ENCODE measurements at places on chromosomes 3 and 15.

DNA sequence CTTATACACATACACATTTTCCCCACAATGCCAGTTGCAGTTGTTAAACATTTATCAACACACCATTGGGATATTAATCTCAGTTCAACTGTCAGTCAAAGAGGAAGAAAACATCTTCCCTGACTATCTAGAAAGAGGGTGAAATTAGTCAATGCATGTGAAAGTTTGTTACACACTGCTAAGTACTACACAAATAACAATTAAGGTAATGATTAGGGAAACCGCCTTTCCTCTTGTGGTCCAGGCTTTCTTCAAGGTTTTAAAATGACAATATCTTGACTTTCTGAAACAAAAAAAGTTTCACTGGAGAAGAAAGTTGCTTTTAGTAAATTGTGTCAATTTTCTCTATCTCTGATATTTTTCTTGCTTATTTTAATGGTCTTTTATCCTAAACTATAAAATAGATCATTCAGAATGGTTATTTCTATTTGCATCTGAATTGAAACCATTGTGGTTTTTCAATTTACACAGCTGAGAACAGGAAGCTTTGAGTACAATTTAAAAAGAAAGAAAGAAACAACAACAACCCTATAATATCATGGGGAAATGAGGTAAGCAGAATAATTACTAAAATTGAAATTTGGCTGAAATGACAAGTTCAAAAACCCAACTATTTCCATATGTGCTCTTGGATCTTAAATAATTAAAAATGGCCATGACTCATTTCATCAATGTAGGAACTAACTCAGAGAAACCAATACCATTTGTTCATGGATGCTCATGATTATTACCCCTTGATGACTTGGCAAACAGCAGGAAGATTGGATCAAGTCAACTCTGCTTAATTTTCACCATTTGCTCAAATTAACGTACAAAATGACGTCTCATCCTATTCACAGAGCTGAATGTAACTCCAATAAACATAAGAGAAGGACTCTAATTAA, 31.7 kb downstream of the GPR149 start:
- no peak for DNase-seq

- DNase-seq = no peak
Measured at GRCh38 chr15:81947548-81947947, 98.3 kb downstream of the MEX3B start.

DNA sequence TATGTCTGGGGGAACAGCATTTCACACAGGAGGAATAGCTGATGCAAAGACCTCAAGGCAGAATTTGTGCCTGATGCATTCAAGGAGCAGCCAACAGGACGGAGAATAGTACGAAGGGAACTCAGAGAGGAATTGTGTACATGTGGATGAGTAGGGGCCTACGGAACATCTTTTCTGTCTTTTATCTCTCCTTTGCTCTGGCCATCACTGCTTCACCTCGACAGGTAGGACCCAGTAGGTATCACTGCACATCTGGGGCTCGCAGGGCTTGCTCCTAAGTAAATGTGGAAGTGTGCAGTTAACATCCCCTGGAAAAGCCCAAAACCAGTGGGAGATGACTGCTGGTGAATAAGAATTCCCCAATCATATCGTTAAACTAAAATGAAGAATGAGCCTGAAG, 56.4 kb upstream of the POU1F1 start:
- no peak for DNase-seq

GRCh38 chr3:169579116-169579710, 84.3 kb downstream of the MECOM start:
- DNase-seq = no peak

DNA sequence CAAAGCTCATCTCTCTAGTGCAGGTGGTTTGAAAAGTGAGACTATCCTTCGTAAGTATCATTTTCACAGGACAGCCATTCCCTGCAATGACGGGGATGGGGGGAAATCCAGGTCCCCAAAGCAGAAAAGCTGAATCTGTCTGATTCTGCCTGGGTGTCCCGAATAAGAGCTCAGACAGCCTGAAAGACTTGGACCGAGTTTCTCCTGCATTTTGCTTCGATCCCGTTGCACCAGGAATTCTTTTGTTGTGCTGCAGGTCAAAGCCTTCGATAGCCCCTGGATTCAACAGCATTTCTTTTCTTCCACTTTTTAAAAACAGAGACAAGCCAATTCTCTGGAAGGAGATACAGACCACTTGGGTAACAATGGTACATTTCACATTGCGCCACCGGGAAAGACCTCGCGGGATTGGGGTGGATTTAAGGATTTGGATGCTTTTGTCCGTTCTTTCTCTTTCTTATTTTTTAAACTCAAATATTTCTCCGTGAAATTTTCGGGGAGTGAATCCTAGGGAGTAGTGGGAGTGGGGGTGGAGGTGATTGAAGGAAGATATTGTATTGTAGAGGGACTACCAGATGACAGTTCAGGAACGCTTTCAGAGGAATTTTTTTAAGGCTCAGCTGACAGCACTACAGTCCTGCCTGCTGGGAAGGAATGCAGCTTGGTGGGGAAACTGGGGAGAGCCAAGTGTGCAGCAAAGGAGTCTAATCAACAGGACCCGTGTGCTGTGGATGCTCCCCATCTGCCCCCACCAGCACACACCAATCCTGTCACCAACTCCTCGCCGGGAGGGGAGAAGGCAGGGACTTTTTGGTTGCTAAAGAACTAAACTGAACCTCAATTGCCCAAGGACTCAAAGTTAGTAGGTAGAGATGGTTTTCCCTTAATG, 2.6 kb downstream of the SLITRK3 start:
- DNase-seq = peak; percentile 11

DNA sequence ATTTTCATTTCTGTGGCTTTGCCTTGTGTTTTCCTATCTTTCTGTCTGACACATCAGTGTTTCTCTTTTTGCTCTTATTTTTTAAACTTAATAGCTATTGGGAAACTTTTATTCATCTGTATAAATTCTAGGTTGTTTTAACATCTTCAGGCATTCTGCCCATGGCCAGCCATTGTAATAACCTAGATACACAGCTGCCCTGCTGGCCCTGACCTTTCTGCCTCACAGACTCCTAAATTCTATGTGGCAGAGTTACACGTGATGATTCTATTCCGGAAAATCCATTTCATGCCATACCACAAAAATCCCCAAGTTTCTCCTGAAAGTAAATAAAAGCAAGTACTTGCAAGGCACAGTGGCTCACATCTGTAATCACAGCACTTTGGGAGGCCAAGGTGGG, 150.1 kb downstream of the UACA start:
- DNase-seq = no peak

Measured in hindlimb muscle (tissue), 1 donor.